ENCODE measurements at places on chromosomes 11 and 22.

GRCh38 chr22:44210722-44211121 lies 30.0 kb downstream of the PARVG start:
- no peak for DNase-seq

DNA sequence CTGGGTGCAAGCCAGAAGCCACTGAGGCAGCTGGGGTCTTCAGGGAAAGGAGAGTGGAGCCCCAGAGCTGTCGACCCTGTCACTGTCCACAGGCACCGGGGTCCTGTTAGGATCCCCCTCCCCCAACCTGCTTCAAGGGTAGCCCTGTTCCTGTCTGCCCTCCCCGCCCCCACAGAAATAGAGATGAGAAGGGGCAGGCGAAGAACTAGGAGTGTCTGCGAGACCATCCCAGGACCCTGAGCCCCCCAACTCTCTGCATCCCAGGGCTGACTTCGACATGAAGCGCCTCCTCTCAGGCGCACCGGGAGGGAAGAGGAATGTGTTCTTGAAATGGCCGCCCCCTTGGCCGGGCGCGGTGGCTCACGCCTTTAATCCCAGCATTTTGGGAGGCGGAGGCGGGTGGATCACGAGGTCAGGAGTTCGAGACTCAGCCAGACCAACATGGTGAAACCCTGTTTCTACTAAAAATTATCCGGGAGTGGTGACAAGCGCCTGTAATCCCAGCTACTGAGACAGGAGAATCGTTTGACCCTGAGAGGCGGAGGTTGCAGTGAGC lies 607 bp upstream of the ZNF70 start:
- DNase-seq: peak; percentile 33

DNA sequence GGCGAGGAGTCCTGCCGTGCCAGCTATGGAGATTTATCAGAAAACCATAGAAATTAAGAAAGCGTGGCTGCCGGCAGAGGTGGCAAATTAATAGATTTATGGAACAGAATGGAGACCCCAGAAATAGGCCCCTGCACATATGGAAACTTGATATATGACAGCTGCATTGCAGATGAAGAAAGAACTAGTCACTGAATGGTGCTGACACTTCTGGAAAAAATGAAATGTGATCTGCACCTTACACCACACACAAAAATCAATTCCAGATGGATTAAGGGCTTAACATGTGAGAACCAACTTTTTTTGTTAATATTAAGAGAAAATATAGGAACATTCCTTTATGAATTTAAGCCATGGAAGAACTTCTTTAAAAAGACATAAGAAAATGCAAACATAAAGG lies 40.3 kb upstream of the TSKU start:
- no peak for DNase-seq

DNA sequence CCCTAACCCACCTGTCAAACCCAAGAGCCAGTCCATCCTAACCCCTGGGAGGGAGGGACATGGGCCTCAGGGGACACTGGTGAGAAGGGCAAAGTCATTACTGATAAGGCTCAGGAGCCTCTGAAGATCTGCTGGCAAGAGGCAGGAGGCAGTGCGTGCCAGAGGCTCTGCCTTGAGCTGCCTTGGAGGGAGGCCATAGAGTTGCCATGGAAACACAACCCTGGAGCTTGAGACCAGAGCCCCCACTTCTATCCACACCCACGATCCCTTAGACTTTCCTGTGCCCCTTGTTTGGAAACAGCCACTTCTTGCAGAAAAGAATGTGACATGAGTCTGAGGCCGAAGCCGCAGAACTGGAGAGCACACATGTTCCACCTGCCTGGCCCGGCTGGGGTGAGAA lies 89.7 kb upstream of the CSNK2A3 start:
- DNase-seq: no peak

DNA sequence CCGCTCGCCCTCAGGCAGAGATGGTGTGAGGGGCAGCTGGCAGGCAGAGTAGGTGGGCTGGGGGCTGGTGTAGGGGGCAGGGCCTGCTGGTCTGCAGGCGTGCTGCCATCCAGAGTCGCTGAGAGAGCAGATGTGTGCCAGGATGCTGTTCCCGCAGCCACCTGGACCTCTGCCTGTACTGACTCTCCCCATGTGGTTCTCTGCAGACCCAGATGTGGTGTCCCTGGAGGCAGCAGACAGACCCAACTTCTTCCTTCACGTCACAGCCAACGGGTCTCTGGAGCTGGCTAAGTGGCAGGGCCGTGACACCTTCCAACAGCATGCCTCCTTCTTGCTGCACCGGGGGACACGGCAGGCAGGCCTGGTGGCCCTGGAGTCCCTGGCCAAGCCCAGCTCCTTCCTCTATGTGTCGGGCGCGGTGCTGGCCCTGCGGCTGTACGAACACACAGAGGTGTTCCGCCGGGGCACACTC lies 58.6 kb downstream of the OTOG start:
- DNase-seq: no peak

- no peak for DNase-seq
Observed at GRCh38 chr11:7586376-7586775, 72.6 kb downstream of the PPFIBP2 start.

DNA sequence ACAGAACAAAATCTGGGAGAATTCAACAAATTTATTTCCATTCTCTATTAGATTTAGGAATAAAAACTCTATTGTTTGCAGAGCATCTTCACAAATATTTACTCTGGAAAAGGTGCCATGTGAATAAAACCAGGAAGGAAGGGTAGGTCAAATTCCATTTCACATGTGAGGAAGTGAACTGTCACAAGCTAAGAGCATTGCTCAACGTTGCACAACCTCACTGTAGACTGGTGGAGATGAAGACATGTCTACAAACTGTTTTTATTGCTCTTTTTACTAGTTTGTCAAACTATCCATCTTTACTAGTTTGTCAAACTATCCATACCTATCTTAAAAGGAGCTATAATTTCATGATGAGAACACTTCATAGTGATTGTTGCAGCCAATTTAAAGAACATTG lies 236.4 kb downstream of the CNTN5 start:
- DNase-seq: no peak

DNA sequence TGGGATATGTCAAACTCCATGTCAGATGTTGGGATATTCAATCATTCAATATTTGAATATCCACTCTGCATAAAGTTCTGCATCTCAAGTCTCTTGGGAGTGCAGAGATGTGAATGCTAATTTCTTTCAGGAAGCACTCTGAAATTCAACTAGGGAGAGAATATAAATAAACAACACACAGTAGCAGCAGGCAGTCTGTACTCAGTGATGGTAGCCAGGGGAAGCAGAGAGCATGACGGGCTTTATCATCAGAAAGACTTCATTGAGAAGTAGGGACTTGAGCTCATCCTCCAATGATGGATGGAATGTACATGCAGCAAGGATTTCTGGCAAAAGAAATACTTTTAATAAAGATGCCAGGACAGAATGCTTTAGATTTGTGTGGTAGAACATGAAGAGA lies 9.8 kb upstream of the TEAD1 start:
- DNase-seq: no peak

DNA sequence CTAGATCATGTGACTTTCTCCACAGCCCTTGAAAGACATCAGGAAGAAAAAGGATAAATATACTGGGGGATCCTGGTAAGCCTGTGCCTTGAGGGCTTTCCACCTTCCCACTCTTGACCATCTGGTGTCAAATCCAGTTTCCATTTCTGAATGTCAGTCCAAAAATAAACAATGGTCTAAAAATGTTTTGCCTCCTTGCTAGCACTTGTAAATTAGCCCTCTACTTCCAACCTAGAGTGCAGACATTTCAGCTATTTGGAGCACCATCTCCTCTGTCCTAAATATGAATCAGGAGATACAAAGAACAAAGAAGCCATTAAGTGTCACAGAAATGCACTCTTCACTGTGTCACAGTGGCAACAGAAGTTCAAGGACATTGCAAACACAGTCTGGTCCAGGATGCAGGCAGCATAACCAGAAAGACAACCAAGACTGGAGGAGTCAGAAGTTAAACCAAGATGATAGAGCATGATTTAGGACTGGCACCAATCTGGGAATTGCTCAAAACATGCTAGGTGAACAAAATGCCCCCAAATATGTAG lies 88.1 kb downstream of the CCDC34 start:
- DNase-seq: no peak

DNA sequence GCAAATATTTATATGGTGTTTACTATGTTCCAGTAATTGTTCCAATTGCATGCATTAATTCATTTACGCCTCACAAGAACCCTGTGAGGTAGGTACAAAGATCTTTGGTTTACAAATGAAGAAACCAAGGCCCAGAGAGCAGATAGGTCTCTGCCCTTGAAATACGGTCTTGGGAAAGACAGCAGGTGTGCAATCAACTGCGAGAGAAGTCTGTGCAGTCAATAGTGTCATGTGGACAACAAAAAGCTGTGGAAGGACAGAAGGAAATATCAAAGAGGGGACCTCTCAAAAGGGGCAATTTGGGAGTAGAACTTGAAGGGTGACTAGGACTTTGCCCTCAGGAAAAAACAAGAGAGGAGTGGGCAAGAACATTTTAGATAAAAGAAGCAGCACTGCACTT lies 8.9 kb downstream of the CNTF start:
- DNase-seq: no peak

- DNase-seq: no peak
Observed at GRCh38 chr11:11291041-11292015, 61.7 kb downstream of the CSNK2A3 start.

GRCh38 chr11:117796872-117797529 lies at the start of gene DSCAML1:
Gene DSCAML1, minus strand, starts transcription at chr11:117797216. Its CDS starts 137 bp downstream, at chr11:117797079.
- peak; percentile 51 for DNase-seq

DNA sequence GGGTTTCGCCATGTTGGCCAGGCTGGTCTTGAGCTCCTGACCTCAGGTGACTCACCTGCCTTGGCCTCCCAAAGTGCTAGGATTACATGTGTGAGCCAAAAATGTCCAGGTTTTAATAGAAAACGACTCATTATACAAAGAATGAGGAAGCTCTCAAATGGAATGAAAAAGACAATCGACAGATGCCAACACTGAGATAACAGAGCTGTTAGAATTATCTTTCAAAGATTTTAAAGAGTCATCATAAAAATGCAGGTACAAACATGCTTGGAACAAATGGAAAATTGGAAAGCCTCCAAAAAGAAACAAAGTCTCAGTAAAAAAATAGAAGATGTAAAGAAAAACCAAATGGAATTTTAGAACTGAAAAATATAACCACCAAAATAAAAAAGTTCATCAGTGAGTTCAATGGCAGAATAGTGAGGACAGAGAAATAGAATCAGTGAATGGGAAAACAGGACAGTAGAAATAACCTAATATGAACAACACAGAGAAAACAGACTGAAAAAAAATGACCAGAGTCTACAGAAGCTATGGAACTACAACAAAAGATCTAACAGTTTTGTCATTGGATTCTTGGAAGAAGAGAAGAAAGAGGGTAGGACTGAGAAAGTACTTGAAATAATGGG lies 10.9 kb downstream of the GAB2 start:
- no peak for DNase-seq

- no peak for DNase-seq
Observed at GRCh38 chr11:101010899-101011298, 118.7 kb downstream of the PGR start.

- DNase-seq: no peak
Observed at GRCh38 chr11:10005955-10006525, 288.0 kb downstream of the SBF2 start.

DNA sequence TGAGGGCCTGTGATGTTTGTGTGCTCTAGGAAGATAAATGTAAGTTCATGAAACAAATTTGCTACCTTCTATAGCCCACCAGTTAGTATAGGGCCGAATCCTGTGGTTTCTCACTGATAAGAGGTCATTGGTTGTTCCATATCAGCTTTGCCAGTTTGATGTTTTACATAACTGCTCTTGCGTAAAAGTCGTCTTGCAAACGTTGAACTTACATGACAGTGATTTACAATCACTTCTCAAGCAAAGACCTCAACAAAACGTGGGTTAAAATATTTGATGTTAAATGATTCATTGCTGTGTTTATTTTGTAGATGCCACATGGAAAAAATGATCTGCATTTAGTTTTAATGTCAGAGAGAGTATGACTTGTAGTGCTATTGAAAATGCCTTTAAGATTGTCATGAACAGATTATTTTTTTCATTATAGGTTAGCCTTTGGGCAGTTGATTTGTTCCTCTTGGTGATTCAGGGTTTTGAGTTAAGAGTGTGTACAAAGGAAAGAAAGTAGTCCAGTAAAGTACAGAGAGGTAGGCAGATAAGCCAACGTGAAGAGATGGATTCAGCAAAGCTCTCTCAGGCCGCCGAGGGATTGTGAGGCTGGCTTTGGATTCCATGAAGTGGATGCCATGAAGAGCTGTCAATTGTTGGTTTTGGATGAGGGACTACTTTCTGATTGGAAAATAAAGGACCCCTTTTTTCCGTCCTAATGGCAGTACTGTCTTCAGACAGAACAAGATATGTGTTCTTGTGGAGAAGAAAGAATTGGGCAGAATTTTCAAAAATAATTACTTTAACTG lies 2.6 kb downstream of the EWSR1 start:
- no peak for DNase-seq

DNA sequence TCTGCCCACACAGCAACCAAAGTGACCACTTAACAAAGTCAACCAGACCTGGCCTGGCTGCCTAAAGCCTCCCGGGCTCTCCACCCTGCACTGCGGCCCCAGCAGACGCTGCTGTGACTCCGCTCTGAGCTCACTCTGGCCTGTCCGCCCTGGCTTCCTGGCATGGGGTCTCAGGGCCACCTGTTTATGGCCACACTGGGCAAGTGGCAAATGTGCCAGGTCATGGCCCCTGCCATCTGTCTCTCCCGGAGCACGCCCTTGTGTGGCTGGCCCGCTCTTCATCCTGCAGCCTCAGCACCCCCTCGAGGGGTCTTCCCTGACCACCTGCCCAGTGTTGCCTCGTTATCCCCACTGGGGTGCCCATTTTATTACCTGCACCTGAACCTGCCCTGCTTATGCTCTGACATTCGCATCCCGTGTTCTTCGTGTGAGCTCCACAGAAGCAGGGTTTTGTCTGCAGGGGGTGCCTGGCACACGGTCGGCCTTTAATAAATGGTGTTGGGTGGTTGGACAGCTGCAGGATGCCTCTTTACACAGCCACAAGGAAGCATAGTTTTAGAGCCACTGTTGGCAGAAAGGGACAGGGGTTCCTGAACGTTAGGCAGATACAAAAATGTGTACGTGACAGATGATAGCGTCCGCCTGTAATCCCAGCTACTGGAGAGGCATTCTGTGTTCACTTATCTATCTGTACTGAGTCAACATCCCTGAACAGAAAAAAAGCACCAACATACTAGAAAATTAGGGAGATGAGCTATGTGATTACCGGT lies 785.6 kb downstream of the TBC1D22A start:
- DNase-seq: no peak

DNA sequence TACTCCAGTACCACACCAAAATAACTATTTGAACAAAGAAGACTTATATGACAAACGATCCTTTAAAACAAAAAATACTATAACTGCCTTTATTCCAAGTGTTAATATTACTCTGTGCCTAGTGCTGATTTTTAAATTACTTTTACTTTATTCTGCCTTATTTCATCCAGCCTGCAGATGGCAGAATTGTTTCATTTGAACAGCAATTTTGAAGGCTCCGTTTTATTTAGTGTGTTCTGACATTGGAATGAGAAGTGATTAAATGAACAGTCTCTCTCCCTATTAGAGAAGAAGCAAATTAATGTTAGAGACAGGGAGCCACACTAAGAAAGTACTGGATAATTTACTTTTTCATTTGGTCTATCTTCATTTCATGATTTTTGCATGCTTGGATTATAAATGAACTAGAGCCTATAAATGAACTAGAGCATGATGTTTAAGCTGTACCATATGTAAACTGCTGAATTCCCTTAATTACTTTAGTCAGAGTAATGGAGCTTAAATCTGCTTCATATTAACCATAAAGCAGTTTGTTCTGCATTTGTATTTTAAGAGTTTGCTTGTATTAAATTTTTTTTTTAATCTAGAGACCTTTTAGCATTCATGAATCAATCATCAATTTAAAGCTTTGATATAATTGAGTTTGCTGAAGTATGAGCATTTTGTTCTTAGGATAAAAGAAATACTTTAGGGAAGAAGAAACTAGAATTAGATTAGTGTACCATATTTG lies 9.8 kb downstream of the PDHX start:
- peak; percentile 5 for DNase-seq

Measured in BE2C (cell line).